ENCODE measurements at places on chromosomes 6 and 20.

GRCh38 chr6:147752689-147753403, 244.4 kb downstream of the SAMD5 start:
- no peak for DNase-seq

DNA sequence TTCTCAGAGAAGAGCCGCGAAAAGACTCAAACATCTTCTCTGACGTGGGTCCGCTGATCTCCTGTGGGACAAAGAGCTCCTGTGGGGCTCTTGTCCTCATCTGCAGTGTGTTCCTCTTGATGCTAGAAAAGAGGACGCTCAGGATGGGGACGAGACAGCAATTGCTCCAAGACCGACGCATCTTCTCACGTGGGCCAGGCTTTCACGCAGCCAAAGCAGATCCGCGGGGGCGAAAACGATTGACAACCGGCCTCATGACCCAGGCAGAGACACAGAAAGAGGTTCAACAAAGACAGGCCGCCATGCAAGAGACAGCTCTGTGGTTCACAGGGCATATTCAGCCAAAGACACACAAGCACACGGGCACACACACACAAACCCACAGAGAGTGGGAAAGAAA, 971.8 kb upstream of the DEFB115 start:
- DNase-seq, result no peak

- no peak for DNase-seq
Observed at GRCh38 chr6:14889611-14890593, 356.0 kb upstream of the JARID2 start.

- DNase-seq, result peak; percentile 89
Observed at GRCh38 chr6:144286503-144287393, 1.6 kb downstream of the UTRN start.

DNA sequence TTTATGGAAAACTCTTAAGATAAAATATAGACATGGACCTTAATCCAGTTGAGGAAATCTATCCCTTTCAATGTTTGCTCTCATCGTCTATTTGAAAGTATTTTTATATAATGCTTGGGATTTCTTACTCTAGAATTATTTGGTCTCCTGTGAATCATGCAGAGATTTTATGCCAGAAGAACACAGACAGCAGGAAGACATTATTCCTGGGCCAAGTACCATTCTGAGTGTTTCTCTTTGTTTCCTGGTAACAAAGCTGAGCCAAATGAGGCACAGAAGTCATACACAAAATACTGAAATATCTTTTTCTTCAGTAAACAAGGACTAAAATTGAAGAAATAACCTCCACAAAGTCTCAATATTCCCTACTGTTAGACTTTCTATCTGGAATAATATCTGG, 538.2 kb upstream of the EYS start:
- DNase-seq, result no peak

GRCh38 chr6:106988664-106989063, 14.1 kb upstream of the CD24 start:
- no peak for DNase-seq

DNA sequence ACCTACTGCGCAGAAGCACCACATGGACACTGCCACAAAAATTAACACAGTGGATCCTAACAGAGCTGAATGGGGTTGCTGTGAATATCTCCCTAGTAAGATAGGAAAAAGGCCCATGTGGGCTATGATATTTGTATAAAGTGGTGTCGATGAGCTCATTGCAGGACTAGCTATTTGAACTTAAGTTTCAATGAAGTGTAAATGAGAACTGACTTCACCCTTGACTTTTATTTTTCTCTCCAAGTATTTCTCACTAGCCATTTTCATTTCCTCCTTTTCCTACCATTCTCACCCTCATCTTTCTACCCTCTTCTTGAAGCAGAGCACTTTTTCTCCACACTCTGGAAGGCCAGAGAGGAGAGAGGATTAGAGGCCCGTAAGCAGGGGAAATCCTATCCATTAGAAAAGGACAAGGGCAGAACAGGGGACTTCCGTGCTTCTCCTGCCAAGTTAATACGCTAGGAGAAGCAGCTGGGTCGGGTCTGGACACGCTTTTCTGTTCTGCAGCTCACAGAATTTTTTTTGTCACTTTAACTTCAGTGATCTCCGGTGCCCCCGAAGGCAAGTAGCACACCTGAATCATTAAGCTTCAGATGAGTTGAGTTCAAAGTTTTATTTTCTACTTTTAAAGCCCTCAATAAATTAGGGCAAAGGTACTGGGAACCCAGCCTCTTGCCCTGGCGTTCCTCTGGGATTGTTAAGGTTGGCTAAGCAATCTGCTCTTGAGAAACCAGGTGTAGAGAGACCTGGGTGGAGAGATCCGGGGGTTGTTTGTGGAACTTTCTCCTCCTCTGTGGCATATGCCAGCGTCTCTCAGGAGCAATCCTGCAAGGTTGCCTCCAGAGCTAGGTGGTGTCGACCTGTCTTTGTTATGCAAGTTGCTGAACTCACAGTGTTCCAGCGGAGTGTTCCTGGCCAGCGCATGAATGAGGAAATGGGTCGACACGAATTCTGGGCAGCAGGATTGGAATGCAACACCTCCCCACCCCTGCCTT, 56.2 kb upstream of the ARID1B start:
- no peak for DNase-seq

GRCh38 chr6:119575721-119576120, 226.2 kb upstream of the MAN1A1 start:
- DNase-seq, result no peak

DNA sequence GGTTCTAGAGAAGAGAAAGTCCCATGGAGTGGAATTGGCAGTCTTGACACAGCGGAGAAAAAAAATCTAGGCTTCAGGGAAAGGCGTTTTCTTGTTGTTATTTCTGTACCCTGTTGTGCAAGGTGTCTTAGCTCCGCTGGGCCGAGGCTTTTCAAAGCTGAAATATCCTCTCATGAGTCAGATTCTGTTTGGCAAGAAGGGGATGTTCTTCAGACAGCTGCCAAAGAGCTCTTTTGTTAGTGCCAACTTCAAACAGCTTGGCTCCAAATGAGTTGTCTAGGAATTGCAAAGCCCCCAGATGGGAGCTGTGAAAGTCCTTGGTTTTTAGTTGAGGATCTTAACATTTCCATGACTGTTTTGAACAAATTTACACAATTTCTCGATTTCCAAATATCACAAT, 45.6 kb downstream of the LRRN4 start:
- peak; percentile 83 for DNase-seq

- no peak for DNase-seq
Observed at GRCh38 chr6:55528624-55529023, 50.4 kb downstream of the HMGCLL1 start.

DNA sequence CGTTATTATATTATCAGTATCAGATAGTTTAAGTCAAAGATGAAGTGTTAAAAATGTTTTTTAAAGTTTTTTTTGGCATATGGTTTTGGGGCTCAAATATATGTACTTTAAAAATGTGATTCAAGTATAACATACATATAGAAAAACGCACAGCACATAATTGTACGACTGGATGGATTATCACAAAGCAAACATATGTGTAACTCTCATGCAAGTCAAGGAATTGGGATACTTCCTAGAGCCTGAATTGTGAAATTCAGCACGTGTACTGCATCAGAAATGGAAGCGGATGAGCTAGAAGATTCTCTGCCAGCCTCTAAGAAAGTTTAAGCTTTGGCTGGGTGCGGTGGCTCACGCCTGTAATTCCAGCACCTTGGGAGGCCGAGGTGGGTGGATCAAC, 340.9 kb downstream of the PRL start:
- DNase-seq, result no peak

- no peak for DNase-seq
Observed at GRCh38 chr20:57061051-57061900, 205.2 kb downstream of the BMP7 start.

DNA sequence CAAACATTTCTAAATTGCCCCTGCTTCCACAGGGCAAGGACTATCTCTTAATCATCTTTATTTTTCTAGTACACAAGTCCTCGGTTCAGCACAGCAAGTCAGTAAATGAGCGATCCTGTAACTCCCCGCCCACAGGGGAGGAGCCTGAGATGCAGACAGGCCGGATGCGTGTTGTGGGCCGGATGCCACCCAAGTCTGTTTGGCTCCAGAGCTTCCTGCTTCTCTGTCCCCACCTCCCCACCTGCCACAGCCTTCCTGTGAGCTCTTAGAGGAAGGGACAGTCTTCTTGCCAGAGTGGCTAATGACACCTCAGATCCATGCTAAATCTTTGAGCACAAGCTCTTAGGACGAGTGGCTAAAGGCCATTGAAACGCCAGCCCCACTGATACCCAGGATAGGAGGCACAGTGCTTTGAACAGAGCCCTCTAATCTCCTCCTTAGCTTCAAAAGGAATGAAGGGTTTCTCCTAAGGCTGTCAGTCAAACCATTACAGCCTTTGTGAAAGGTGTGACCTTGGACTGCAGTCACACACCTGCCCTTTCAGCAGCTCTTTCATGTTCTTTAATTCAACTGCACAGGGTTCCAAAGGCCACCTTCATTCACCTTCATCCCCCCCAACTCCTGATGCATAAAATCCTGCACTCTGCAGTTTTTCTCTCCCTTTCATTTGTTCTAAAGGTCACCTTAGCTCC, 264.3 kb downstream of the TFAP2C start:
- DNase-seq, result no peak

DNA sequence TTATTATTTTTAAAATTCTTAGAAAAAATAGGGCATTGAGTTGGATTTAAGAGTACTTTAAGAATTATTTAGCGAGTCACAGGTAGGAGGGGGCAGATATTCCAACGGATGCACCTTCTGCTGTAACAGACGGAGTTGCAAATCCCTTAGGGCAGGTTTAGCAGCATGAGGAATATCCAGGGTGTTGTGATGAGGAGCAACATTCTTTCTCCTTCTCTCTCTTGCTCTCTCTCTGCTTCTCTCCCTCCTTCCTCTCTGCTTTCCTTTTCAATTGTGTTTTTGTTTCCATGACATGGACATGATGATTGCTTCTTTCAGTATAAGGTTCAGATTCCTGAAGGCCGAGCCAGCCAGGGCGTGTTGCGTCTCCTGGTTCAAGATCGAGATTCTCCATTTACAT, 28.9 kb downstream of the CDH26 start:
- no peak for DNase-seq

DNA sequence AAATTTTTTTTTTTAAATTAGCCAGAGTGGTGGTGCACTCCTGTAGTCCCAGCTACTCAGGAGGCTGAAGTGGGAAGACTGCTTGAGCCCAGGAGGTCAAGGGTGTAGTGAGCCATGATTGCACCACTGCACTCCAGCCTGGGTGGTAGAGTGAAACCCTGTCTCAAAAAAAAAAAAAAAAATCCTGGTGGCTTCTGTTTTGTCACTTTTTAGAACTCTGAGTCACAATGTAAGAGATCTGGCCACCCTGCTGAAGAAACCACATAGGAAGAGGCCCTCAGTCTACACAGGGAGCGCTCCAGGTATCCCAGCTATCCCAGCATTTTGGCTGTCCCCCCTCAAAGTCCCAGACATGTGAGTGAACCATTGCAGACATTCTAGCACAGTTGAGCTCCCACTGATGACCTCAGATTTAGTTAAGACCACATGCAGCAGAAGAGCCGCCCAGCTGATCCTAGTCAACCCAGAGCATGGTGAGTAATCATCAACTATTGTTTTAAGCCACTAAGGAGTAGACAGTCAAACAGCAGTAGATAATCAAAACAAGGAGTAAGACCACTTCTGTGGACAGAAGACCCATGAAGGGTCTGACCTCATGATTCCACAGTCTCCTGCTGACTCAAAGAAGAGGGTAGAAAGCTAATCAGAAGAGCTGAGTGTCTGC, 12.7 kb upstream of the ARFGEF2 start:
- peak; percentile 10 for DNase-seq

- DNase-seq, result no peak
Observed at GRCh38 chr20:33719277-33719988, 677 bp downstream of the PXMP4 start.

DNA sequence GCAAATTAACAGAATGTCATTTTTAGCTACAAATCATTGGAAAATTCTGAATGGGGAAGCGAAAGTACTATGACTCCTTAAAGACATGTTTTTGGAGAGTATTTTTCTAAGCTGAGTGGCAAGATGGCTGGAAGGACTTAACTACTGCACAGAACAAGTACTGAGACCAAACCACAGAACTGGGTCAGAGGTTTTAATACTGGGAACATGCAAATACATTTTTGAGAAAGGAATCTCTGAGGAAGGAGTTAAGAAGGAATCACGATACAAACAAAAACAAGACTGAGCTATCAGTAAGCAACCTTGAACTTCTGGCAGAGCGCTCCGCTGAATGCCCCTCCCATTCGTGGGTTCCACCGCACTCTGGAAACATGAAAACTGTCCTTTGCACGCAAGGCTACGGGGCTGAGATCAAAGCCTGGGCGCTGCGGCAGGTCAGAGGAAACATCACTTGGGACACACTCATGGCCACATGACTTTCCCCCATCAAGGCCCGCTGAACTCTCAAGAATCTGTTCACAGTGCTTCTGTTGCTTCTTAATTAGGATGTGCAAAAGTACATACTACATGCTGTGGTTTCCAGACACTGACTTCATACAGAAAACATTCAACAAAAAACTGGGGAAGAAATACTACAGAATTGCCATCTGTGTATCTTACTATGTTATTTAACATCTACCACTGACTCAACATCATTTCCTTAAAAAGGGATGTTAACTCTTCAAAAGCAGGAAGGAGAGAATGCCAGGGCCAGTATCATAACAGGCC, 27.8 kb downstream of the SLC23A2 start:
- DNase-seq, result no peak

DNA sequence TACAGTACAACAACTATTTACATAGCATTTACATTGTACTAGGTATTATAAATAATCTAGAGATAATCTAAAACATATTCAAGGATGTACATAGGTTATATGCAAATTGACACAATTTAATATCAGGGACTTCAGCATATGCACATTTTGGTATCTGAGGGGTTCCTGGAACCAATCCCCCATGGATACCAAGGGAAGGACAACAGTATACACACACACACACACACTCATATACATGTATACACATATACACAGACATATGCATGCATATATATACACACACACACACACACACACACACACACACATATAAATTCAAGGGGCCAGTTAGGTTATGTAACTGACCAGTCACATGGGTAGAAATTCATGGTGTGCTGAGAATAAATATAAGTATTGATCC, 24.9 kb downstream of the ADGRF5 start:
- DNase-seq, result no peak

DNA sequence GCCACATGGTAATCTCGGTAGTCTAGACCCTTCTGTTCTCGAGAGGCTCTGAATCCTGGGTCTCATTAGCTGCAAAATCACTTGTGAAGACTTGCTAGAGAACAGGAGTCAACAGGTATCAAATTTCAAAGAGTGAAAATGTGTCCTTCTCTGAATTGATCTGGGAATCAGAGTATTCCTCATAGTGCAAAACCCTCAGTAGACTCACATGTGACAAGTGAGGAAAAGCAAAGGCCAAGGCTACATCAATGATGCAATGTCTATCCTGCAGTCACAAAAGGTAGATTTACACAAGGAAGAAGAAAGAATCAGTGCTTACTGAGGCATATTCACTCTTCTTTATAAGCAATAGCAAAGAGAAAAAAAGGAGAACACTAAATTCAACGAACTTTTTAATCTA, 1220.0 kb upstream of the GJE1 start:
- DNase-seq, result no peak

DNA sequence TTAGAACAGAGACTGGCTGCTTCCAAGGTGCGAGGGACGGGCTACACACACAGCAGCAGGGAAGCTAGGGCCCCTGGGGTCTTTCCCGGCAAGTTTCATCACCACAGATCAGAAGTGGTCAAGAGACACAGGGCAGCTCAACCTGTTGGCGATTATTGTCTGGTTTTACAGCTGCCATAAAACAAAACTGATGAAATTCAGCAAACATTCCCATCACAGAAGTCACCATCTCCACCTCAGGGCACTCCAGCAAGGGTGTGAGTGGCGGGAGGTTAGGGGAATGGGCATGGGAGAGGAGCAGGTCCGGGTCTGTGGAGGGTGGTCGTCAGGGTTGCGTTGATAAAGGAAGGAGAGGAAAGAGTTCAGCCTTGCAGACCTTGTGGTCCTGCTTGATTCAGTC, 91.0 kb downstream of the PXDC1 start:
- no peak for DNase-seq

Measured in posterior vena cava (tissue), 2 donors.